ENCODE measurements at places on chromosomes 2 and 18.

- DNase-seq = no peak
Measured at GRCh38 chr2:199797431-199798403, 53.3 kb downstream of the FTCDNL1 start.

DNA sequence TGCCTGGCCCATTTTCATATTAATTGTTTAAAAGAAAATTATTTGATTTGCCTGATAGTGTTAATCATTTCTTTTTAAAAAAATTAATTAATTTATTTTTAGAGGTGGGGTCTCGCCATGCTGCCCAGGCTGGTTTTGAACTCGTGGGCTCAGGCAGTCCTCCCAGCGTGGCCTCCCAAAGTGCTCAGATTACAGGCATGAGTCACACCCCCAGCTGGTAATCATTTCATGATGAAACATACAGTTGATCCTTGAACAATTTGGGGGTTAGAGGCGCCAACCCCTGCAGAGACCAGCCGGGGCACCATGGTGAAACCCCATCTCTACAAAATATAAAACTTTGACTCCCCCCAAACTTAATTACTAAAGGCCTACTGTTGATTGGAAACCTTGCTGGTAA, 7.9 kb downstream of the GPN1 start:
- DNase-seq = no peak

- no peak for DNase-seq
Measured at GRCh38 chr2:15337996-15338666, 223.0 kb downstream of the NBAS start.

DNA sequence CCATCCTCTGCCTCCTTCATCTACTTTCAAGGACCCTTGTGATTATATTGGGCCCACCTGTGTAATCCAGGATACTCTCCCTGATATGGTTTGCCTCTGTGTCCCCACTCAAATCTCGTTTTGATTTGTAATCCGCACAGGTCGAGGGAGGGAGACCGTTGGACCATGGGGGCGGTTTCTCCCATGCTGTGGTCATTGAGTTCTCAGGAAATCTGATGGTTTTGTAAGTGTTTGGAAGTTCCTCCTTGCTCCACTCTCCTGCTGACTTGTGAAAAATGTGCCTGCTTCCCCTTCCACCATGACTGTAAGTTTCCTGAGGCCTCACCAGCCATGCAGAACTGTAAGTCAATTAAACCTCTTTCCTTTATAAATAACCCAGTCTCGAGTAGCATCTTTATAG, 42.0 kb upstream of the EML6 start:
- DNase-seq = no peak

Data from HEK293T (cell line).